ENCODE measurements at places on chromosomes 7 and 10.

GRCh38 chr7:7808626-7809025, 90.2 kb upstream of the RPA3 start:
- DNase-seq = no peak

- no peak for DNase-seq
Measured at GRCh38 chr7:131499801-131500200, 56.6 kb downstream of the PODXL start.

GRCh38 chr10:133614830-133615580, 11.6 kb downstream of the FRG2B start:
- DNase-seq = no peak

- DNase-seq = no peak
Measured at GRCh38 chr7:134847851-134848588, 68.6 kb downstream of the CALD1 start.

GRCh38 chr10:29346296-29347001, 57.6 kb downstream of the LYZL1 start:
- no peak for DNase-seq

DNA sequence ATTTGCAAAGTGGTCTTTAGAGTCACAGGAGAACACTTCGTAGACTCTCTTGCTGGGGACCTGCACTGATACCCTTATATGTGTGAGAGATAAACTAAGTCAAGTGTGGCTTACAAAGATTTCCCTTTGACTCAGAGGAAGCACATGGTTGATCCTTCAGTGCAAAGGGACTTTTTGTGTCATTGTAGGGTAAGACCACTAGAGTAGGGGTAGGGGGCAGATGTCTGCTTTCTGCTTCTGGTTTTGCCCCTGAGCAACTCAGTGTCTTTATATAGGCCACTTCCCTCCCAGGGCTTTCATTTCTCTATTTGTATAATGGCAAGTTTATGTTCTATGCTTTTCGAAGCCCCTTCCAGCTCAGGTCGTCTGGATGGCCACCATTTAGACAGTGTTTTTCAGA, 281.7 kb downstream of the SORCS3 start:
- DNase-seq = no peak

GRCh38 chr10:76358743-76359395, 927.4 kb downstream of the LRMDA start:
- DNase-seq = no peak

DNA sequence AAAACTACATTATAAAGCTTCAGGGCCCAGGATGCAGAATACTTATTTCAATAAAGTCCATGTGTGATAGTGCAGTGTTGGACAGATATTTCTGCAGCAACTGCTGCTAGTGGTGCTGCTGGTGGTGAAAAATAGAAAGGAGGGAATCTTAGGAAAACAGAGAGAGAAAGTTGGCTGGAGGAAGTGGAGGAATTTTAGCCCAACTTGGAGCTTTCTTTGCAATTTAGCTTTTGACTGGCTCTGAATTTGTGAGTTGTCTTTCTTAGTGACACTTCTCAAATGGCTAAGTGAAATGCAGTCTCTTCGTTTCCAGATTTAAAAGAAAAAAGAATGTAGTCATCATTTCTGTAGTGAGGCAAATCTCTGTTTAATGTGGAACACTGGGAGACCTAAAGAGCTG, 45.4 kb downstream of the GPR158 start:
- DNase-seq = no peak

DNA sequence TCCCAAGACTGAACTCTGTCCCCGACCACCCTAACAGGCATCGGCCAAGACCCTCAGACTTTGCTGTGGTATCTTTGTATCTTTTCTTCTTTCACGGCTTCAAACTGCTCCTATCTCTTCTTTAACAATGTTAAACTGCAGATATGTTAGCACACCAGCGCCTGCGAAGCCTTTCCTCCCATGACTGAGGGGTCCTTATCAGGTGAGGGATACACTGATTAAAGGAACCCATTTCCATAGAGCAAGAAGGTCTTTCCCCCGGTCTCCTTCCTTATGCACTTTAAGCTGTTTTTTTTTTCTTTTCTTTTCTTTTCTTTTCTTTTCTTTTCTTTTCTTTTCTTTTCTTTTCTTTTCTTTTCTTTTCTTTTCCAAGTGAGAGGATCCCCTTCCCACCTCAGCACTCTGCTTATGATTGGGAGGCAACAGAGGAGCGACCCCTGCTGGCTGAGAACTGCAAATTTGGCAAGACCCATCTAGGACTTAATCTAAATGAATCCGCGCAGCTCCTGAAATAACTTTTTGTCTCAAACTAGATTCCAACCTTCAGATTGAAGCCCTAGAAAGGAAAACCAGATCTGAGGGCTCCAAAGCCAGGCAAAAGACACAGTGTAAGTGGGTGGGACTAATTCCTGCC, 109.9 kb downstream of the ITGB8 start:
- DNase-seq = peak; percentile 83

- no peak for DNase-seq
Measured at GRCh38 chr7:90210475-90210874, 1.1 kb upstream of the STEAP2 start.

GRCh38 chr10:130137659-130138478, 1.7 kb downstream of the GLRX3 start:
- DNase-seq = no peak

- peak; percentile 64 for DNase-seq
Measured at GRCh38 chr10:99431190-99431760, 851 bp upstream of the GOT1 start.

DNA sequence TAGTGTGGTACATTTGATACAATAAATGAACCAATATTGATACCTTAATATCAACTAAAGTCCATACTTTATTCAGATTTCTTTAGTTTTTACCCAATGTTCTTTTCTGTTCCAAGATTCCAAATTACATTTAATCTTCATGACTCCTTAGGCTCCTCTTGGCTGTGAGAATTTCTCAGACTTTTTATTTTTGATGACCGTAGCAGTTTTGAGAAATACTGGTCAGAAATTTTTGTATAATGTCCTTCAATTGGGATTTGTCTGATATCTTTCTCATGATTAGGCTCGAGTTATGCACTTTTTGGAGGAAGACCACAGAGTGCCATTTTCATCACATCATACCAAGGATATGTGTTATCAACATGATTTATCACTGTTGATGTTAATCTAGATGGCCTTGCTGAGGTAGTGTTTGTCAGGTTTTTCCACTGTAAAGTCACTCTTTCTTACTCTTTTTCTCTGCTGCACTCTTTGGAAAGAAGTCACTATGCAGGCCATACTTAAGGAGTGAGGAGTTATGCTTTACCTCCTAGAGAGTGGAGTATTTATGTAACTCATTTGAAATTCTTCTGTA, 12.9 kb upstream of the ENTPD1 start:
- DNase-seq = no peak

GRCh38 chr7:16098058-16098457, 323.3 kb downstream of the CRPPA start:
- no peak for DNase-seq

- DNase-seq = no peak
Measured at GRCh38 chr7:156543699-156544598, 96.6 kb upstream of the RNF32 start.

DNA sequence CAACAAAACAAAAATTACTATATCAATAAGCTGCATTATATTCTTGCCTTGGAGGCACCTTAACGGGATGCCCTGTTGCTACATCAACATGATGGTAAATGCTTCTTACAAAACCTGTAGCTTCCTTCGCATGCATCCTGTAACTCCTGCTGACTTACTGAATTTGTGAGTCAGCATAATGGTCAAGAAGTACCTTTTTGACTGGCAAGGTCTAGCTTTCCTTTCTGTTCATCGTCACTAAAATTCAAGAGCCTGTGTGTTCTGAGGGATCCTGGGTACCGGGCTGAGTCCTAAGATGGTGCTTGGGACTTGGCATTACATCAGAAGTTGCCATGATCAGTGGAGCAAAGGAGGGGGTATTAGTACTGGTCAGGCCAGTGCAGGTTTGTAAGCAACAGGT, 4.9 kb downstream of the PFKFB3 start:
- no peak for DNase-seq

DNA sequence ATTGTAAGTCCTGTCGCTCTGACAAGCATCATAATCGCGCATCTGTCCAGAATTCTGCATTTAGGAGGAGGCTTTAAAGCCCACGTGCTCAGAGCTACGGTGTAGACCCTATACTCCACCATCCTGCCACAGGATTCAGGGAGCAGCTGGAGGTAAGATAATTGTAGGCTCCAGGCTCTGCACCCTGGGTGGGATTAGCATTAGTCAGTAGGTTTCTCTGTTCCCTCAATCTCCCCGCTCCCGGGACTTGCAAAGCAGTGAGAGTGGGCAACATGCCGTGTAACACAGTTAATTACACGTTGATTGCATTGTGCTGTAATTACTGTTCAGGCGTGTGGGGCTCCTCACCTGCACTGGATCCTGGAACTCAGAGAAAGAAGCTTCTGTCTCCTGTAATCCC, 89.3 kb upstream of the CUX1 start:
- no peak for DNase-seq

DNA sequence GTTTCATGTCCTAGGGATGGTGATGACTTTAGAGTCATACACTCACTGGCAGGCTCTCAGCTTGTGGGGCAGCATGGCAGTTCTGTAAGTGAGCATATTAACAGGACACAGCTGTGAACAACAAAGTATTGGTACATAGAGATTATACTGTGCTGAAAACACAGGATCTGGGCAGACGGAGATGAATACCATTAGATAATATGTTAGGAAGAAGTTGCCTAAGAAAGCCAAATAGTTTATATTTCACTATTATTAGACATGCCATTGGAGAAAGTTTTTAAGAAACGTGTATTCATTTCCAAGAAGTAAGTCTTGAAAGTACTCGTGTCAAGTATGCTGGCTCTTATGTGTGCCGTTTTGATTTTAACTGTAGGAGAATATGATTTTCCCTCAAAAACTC, 274.5 kb downstream of the INHBA start:
- DNase-seq = no peak

- no peak for DNase-seq
Measured at GRCh38 chr10:90642650-90643049, 215.2 kb downstream of the HTR7 start.

DNA sequence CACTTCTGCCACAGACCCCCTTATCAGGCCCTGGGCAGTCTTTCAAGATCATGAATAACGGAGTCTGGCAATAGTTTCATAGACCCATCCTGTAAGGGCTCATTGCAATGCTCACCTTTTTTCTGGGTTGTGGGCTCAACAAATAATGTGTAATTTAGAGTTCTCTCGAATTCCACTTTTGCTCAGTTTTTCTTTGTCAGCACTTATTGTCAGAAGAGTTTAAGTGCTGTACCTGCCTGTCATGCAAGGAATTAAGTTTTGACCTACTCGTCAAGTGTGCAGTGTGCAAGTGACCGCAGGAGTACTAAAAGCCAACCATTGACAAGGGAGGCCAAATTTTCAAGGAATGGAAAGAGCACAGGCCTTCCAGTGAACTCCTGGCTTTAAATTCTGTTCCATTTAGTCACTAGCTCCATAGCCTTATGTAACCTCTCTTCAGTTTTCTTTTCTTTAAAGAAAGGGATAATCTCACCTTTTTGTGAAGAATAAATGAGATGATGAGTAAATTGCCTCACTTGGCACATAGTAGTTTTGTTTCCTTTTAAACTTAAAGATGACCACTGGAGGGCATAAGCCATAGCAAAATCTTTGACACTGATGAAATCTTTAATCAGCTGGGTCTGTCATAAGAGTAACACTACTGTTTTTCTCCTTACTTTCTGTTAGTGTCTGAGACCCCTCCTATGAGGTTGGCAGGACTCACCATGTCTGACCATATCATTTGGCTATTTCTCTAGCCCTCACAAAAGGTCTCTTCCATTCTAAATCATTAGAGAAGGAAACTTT, 313.3 kb downstream of the TYW1 start:
- no peak for DNase-seq

DNA sequence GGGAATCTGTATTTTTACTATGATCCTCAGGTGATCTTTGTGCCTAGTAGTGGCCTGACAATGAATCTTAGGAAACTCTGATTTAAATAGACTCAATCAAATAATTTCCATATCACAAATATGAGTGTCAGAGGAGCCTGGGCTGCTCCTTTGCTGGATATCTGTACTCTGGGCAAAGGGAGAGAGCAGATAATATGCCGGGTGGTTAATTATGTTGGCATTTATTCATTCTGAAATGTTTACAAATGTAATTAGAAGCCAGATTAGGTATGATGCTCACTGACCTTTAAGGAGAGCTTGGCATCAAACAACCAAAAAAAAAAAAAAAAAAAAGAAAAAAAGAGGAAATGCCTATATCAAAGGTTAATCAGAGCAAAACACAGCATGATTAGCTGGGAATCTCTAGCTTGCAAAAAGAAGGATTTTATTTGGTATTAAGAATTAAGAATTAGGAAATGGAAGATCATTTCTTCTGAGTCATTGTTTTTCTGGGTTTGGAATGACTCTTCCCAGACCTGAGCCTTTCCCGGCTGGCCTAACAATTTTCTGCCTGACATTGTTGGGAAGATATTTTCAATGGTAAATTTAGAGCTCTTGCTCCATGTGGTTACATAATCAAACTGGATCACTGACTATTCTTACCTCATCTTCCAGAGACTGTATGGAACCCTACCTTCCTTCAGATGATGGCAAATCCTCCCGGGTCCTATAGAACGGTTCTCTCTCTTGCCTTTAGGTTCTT, 365.3 kb downstream of the REEP3 start:
- DNase-seq = no peak

- DNase-seq = peak; percentile 37
Measured at GRCh38 chr10:59880971-59881510, 25.3 kb downstream of the CCDC6 start.

GRCh38 chr7:55369427-55370400, 4.6 kb downstream of the LANCL2 start:
- no peak for DNase-seq

GRCh38 chr10:73906524-73907447, 4.1 kb upstream of the PLAU start:
- peak; percentile 97 for DNase-seq

DNA sequence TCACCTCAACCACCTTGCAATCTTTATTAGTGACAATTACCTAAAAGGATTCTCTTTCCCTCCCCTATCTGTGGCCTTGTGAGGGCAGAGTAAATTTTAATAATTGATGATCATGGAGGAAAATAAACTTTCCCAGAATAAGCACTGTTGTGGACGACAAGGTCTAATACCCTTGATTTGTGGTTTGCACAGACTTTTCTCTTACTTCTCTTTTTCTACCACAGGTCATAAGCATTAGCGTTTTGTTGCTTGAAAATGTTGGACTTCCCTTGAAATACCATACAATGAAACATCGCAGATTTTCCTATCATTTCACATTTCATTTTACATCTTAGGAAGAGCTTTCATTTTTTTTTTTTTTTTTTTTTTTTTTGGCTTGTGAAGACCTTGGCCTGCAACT, 188.1 kb upstream of the TMEM72 start:
- DNase-seq = no peak

DNA sequence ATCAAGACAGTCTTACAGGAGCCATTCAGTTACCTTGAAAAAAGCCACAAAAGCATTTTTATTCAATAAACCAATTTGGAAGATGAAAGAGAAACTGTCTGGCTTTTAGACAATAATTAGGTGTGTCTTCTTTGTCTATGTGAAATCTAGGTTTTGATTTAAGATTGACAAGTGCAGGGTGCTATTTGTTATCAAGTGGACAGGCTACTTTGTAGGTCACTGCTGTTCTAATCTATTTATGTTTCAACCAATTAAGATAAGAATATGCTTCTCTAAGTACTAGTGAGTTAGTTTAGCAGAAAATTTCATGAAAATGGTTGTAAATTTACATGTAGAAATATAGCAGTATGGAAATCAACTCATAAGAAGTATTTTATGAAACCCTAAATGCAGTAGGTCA, 177.5 kb downstream of the CACNA2D1 start:
- DNase-seq = no peak

All from mesendoderm (in vitro differentiated cells).